ENCODE measurements at places on chromosomes 13 and 19.
A peak's percentile ranks its signal among the peaks of the same experiment; 100 is the strongest.

- no peak for DNase-seq
These were observed 535.2 kb downstream of the LIG4 start for GRCh38 chr13:107680115-107680514.

DNA sequence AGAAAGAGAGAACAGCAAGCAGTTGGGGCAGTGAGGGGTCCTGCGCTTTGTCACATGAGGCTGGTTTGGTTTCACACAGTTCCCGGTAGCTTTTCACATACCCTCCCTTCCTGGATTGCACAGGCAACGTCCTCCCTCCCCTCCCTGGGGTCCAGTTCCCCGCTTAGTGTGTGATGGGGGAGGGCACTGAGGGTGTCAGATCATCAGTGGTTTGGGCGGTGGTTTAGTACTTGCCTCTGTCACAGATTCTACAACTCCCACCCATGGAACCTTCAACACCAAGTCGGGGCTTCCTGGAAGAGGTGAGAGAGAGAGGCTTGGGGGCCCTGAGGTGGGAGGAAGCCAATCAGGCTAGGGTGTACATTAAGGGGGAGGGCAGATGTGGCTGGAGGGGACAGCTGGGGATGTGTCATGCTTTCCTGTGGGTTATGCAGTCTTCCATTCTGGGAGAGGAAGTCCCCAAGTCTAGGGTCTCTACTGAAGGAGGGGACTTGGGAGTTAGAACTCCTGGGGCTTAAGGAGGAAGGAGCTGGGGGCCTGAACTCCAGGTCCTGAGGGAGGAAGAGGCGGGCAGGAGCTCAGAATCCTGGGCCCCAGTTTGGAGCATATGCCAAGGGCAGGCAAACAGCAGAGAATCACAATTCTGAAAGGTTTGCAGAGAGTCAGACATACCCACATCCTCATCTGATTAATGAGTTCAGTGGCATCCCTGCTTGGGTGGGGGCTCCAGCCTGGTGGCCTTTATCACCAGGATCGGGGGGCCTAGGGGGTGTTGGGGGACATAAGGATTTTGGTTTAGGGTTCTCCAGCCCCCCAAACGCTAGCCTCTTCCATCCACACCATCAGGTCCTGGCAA, at the start of gene NKG7:
NKG7 (minus strand) TSS at position 6 of the 856 bp plus-strand sequence. CDS start 119 bp downstream, outside the sequence.
- no peak for DNase-seq

GRCh38 chr13:27704681-27705080, 83.0 kb downstream of the POLR1D start:
- DNase-seq = no peak

DNA sequence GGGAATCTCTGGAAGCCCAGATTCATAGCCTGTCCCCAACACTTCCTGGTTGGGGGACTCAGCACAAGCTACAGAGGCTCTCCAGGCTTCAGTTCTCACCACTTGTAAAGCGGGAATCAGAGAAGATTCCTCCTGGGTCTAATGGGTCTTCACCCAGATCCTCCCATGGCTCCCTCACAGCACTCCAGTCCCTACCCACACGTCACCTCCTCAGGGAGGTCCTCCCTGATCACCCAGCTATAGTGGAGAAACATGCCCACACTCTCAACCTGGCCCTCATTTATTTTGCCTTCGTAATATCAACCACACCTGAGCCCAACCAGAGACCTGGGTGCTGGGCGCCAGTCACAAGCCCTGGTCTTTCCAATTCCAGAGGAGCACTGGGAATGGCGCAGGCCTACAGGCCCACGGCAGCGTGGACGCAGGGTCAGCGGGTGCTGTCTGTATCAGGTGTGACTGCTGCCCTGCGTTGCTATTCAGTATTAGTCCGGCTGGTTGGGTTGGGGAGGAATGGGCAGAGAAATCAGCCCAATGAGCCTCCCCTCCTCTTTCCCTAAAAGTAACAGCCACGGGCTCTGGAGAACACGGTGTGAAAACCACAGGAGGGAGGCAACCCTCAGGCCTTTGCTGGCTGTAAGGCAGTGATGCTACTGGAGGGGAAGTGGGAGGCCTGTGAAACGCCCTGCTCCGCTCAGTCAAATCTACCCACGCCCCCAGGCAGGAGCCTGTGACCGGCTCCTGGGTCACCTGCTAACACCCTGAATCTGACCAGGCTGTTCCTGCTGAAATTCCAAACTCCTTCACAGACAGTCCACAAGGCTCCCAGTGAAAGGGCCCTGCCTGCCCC, 5.2 kb downstream of the AKT2 start:
- no peak for DNase-seq

GRCh38 chr19:34165295-34165738, 7.0 kb upstream of the LSM14A start:
- DNase-seq = no peak

DNA sequence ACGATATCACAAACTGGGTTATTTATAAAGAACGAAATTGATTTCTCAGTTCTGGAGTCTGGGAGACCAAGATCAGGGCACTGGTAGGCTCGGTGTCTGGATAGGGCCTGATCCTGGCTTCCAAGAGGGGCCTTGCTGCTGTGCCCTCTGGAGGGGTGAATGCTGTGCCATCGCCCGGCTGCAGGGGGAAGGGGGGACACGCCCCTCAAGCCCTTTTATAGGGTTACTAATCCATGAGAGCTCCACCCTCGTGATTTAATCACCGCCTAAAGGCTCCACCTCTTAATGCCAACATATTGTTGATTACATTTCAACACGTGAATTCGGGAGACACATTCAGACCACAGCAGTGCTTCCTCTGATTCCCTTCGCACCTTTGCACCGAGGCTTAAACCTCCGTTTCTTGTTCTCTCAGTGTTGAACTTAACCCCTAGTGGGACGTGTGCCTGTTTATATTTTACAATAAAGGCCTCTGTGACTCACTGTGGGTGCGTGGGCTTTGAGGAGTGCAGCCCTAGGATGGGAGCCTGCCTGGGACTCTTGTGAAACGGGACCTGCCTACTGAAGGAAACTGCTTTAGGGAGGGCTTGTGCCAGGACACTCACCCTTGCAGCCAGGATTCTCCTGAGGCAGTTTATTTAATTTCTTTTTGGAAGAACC, 52.4 kb upstream of the SPATA13 start:
- no peak for DNase-seq

DNA sequence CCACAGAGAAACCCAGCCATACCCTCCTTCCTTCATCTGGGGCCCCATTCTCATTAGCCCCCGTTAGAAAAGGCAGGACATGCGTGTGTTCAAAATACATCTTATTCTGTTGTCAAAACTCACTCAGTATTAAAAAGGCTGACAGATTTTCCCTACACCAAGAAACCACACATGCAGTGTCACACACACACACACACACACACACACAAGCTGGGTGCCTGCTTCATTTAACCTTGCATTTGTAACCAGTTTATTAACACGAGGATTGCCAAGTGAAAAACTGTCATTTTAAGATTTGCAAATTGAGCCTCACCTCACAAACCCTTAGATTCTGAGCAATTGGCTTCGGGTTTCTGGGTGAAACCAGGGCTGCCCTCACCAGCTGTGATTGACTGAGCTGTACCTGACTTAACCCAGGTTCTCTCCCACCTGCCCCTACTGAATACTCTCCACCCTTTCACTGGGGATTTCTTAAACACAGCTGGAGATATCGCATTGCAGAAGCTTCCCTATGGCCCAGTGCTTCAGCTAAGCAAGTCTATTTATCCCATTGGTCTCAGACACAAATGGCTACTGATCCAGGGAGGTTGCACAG, 172.7 kb upstream of the ZNF507 start:
- no peak for DNase-seq

- DNase-seq = no peak
These were observed 15.3 kb downstream of the CKM start for GRCh38 chr19:45307361-45307760.

- no peak for DNase-seq
These were observed 157.5 kb downstream of the TBC1D4 start for GRCh38 chr13:75324413-75324940.

DNA sequence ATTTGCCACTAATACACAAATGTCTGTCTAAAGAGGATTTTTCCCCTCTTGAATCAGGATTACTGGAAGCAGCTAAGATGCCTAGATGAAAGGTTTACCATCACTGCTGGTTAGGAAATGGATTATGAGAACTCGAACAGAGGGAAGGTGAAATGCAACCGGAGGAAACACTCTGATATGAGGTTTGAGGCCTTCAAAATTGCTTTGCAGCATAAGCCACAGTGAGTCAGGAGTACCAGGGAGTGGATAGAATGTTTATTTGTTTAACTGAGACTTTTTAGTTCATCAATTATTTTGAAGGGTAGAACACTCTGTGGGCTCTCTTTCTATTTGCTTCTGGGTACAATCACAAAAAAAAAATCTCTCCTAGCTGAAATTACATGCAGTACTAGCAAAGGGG, 18.1 kb downstream of the CDADC1 start:
- DNase-seq = no peak

- DNase-seq = peak; percentile 89
These were observed 13.9 kb downstream of the APLP1 start for GRCh38 chr19:35882114-35882832.

- DNase-seq = peak; percentile 70
These were observed 71.9 kb downstream of the CDK8 start for GRCh38 chr13:26325876-26326275.

DNA sequence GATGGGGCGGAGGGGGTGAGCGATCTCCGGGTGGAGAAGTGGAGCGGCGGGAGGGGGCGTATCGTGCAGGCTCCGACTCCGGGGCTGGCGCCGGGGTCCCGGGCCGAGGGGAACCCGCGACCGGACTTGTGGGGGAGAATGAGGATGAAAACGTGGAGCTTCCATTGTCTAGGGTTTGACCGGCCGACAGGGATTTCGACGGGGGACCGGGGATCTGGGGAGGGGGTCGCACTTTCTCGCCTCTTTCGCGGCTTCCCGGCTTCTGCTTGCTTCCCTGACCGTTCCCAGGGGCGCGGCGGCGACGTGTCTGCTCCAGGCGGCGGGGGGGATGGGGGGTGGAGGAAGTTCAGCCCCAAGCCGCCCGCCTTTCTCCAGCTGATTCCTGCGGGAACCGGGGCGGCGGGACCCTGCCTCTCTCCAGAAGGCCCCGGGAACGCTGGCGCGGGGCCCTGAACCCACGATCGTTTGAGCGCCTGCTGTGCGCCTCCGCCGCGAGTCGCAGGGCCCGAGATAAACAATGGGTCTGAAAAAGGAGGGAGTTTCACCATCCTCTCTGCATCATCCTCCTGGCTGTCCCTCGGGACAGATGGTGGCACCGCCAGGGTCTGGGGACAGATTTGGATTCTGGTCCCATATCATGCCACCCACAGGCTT, 790 bp downstream of the TPM4 start:
- peak; percentile 45 for DNase-seq

- no peak for DNase-seq
These were observed 56.3 kb downstream of the FOXO1 start for GRCh38 chr13:40609972-40610726.

DNA sequence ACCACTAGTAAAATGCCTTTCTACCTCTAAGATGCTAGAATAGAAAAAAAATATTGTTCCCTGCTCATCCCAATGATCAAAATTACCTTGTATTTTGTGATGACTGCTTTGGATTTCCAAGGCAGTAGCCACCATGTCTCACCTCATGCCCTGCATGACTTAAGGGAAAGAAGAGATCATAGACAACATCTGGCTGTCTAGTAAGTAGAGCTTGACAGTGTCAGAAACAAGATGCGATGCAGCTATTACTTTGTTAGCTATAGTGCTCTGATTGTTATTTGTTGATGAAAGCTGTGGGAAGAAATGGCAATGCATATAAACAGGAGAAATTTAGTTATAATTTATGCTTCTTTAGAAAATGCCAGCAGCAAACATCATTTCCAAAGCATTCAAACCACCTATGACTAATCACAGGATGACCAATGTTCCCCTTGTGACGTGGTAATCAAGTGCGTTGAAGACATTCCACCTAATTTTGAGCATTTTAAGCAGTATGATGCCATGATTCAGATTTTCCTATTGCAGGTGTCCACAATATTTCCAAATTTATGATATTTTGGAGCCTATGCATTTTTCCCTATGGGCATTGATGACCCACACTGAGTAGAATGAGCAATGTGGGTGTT, 308.3 kb downstream of the KCNRG start:
- peak; percentile 11 for DNase-seq

DNA sequence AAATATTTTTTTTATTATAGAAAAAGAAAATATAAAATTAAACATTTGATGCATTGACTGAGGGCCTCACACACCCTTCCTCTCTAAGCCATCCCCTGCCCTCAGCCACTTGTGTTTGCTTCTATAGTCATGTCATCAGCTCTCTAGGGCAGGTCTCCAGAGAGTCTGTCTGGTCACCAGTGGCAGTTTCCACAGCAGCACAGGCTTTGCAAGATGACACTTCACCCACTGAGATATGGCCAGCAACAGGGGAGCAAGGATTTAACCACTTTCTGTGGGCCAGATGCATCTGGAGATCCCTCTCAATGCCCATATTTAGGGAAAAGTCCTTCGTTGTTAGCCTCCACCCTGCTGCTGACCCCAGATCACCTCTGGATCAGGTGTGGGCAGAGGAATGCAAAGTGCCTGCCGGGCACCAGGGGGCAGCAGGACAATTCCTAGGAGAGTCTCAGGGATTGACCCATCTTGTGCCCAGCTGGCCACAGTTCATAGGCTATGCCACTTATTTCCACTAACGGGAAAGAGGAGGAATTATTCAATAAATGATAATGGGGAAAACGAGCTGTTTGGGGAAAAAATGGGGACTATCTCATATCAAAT, 4.8 kb downstream of the ABCC4 start:
- DNase-seq = peak; percentile 28

- peak; percentile 37 for DNase-seq
These were observed 524 bp downstream of the NAA16 start for GRCh38 chr13:41311406-41312175.

DNA sequence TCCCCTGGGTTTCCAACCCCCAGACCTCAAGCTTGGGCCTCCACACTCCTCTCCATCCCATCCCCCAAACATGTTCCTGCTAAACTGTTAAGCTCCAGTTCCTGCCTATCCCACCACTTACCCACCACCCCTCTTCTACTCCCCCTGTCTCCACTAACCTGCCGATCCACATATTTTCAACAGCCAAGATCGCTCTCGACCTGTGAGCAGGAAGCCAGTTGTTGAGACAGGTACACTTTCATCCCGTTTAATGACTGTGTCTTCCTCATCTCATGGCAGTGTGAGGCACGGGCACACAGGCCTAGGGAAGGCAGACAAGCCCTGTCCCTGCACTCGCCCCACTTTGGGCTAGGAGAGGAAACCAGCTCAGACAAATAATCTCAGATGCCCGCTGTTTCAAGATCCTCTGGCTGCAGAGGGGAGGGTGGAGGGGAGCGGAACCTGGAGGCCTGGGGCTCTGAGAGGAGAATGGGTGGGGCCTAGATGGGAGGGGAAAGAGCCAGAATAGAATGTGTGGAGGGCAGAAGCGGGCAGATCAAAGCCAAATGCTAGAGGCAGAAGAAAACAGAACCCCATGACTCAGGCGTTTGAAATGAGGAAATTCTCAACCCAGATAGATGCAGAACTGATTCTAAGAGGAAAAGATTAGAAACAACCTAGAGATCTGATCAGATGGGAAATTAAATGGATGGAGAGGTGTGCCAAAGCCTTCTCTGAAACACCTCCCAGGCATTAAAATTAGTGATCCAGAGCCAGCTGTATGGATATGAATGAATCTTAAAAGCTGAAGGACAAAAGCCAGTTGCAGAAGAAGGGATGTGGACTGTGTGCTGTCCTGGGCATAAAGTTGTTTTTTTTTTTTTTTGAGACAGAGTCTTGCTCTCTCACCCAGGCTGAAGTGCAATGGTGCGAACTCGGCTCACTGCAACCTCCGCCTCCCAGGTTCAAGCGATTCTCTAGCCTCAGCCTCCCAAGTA, 16.9 kb upstream of the CYP2S1 start:
- DNase-seq = peak; percentile 64
